ENCODE measurements at places on chromosomes 16 and 17.

- DNase-seq, result no peak
These were observed 29.7 kb downstream of the TRPV3 start for GRCh38 chr17:3527896-3528295.

- DNase-seq, result no peak
These were observed 345 bp downstream of the EMC8 start for GRCh38 chr16:85798901-85799496.

DNA sequence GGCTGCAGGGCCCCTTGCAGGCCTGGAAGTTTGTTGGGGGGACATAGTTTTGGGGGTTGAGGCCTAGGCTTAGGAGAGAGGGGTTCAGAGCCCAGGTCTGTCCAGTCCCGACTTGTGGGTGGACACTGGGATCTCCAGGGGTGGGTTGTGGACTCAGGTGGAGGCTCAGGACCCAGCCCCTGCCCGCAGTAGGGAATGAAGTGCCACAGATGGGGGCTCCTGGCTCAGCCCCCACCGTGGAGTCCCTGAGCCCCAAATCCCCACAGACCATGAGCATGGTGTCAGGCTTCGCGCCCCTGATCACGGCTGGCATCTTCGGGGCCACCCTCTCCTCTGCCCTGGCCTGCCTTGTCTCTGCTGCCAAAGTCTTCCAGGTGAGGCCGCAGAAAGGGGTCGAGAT, 14.3 kb downstream of the SLC12A3 start:
- no peak for DNase-seq

- DNase-seq, result no peak
These were observed 44.9 kb downstream of the TTC19 start for GRCh38 chr17:16044487-16044886.

- DNase-seq, result peak; percentile 57
These were observed 21.1 kb downstream of the ANKRD40 start for GRCh38 chr17:50686494-50687199.
